ENCODE measurements at places on chromosomes 5 and 9. TPM values are rescaled to one million over a fixed set of nuclear protein-coding genes. Genes with fewer than 3 reads are reported as not detected.

- no peak for DNase-seq
Measured at GRCh38 chr5:169429044-169429443, 128.1 kb upstream of the SLIT3 start.

DNA sequence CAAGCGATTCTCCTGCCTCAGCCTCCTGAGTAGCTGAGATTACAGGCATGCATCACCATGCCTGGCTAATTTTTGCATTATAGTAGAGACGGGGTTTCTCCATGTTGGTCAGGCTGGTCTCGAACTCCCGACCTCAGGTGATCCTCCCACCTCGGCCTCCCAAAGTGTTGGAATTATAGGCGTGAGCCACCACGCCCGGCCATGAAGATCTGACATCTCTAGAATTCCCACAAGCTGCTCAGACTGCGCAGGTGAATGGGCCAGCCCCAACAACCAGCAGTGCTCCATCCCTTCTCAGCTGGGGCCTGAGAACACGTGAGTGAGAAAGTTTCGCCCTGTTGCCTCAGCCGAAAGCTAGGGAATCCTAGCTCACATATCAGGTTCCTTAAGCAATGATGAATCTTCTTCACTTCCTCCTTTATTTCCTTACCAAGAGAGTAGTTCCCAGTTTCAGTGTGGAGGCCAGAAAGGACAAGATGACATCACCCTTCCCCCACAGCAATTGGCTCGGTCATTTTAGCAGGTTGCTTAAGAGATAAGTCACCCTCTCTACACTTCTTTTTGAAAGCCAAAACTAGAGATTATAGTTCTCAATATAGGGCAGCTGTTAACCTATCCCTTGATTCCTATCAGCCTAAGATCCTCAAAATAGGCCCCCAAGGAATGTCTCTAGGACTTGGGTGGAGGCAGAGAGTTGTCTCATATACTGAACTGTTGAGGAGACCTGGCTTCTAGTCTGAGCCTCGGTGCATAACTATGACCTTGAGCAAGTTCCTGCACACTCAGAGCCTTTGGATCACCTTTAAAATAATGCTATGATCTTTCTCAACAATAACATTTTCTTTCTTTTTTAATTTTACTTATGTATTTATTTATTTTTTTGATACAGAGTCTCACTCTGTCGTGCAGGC is 23.9 kb upstream of the PPP2CA start:
- DNase-seq = no peak

- no peak for DNase-seq
Measured at GRCh38 chr5:129362456-129362855, 97.6 kb upstream of the ADAMTS19 start.

DNA sequence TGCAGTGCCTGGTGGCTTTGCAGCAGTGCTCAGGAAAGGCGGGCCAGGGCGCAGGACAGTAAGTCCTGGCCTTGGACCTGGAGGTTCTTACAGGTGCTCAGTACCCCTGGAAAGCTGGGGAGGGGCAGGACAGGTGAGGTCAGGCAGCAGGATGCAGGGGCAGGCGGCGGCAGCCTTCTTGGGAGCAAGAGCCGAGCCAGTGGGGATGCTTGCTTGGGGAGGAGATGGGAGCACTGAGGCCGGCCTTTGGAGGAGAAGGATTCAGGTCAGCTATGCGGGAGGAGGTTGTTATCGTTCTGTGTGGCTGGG is 98.0 kb downstream of the COL5A1 start:
- DNase-seq = no peak

The IL5 gene
- total RNA-seq = not detected

The PCDHB12 gene
- 2.2 TPM for total RNA-seq

All from skin of body (tissue), 3 donors.